ENCODE measurements at places on chromosomes 16 and 17. TPM values are rescaled to one million over a fixed set of nuclear protein-coding genes. Genes with fewer than 3 reads are reported as not detected.

TP53TG3B gene
- not detected for total RNA-seq

ZNF319 gene
- total RNA-seq = 7.1 TPM

ZNF764 gene
- 9.1 TPM for total RNA-seq

SOST gene
- total RNA-seq = not detected

KRTAP16-1 gene
- not detected for total RNA-seq

RPL19 gene
- total RNA-seq = 2,276 TPM

NTN1 gene
- 4.2 TPM for total RNA-seq

SMPD3 gene
- 0.89 TPM for total RNA-seq

C16orf74 gene
- total RNA-seq = 30.0 TPM

MVP gene
- total RNA-seq = 75.1 TPM

RNF43 gene
- total RNA-seq = 42.2 TPM

CBFB gene
- total RNA-seq = 101 TPM

ANKRD40CL gene
- total RNA-seq = 0.57 TPM

AXIN2 gene
- 7.1 TPM for total RNA-seq

DNA sequence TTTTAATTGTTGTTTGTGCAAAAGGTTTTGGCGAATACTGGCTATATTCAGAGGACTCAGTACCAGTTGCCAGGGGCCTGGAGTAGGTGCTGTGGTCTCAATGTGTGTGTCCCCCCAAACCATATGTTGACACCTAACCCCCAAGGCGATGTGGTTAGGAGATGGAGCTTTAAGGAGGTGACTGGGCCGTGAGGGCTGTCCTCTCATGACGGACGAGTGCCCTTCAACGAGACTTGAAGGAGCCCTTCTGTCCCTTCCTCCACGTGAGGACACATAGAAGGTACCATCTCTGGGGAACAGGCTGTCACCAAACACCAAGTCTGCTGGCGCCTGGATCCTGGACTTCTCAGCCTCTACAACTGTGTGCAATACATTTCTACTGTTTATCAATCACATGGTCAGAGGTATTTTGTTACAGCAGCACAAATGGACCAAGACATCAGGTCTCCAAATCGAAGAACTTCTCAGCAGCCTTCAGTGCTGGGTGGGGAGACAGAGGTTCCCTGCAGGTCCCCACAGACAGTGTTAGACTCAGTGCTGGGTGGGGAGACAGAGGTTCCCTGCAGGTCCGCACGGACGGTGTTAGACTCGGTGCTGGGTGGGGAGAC is 24.8 kb upstream of the METRNL start:
- DNase-seq = no peak

- DNase-seq = no peak
Measured at GRCh38 chr17:36131421-36131820, 27.8 kb downstream of the CCL4 start.

DNA sequence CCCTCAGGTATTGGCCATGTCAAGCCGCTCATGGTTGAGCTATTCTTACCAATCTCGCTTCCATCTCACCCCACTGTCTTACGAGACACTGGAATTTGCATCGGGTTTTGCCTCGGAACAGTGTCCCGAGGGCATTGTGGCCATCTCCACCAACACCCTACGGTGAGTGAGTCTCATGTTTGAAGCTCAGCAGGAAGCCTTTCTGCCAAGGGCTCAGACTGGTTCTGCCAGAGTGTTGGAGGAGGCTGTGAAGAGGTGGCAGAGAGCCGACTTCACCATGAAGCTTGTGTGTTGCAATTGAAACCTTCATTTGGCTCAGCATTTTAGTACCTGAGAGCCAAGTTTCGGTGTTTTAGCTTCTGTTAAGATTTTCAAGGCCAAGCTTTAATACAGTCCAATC is 38.0 kb downstream of the SF3B3 start:
- no peak for DNase-seq

- no peak for DNase-seq
Measured at GRCh38 chr16:13936596-13937081, 16.7 kb downstream of the ERCC4 start.

- DNase-seq = no peak
Measured at GRCh38 chr16:27766236-27766925, 216.4 kb downstream of the KATNIP start.

DNA sequence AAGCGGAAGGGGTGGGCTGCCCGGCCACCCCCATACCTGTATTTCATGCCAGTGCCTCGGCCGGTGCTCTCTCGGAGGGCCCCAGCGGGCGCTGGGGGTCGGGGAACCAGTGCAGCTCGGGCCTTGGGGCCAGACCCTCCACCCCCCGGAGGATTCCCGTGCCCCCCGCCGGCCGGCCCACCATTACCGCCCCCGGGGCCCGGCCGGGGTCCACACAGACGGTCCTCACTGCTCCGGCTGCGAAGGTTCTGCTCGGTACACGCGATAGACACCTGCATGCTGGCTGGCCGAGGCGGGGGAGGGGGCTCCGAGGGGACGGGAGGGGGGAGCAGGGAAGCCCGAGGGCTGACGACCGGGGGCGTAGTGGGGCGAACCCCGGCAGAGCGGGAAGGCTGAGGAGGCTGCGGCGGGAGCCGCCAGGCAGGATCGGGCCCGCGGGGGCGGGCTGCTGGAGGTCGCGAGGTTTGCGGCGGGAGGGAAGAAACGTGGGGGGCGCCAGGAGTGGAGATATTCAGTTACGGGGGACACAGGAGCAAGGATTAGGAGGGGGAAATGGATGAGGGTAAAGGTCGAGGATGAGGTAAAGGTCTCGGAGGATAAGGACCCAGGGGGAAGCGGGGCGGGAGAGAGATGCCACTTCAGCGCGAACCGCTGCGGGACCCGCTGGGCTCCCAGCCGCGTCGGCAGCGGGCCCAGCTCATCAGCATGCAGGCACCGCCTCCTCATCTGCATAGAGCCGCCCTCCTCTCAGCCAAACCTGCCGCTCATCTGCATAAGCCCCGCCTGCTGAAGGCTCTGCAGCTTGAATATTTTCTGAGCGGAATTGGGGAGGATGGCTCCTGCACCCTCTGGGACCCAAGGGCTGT is at the start of gene KCNAB3:
TSS of gene KCNAB3 (minus strand) at position 699 of the 866 bp plus-strand sequence. CDS start at position 278, 421 bp downstream.
- no peak for DNase-seq

- DNase-seq = no peak
Measured at GRCh38 chr16:63037761-63038396, 1001.6 kb upstream of the CDH8 start.

GRCh38 chr17:72338847-72339790 is 218.3 kb downstream of the SOX9 start:
- DNase-seq = peak; percentile 91

DNA sequence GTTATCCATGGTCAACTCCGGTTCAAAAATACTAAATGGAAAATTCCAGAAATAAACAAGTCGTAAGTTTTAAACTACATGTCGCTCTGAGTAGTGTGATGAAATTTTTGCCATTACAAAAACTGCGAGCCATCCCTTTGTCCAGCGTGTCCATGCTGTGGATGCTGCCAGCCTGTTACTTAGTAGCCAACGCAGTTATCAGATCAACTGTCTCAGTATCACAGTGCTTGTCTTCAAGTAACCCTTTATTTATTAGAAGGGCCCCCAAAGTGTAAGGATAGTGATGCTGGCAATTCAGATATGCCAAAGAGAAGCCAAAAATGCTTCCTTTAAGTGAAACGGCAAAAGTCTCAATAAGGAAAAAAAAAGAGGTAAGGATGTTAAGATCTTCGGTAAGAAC is 23.9 kb downstream of the SNN start:
- DNase-seq = no peak

GRCh38 chr16:80176114-80176513 is 364.7 kb upstream of the DYNLRB2 start:
- no peak for DNase-seq

- DNase-seq = peak; percentile 63
Measured at GRCh38 chr16:27367461-27368357, 34.3 kb upstream of the IL21R start.

GRCh38 chr16:630815-631405 is at the start of gene WFIKKN1:
WFIKKN1 (plus strand) TSS chr16:630985; CDS start chr16:631254, 269 bp downstream.
- no peak for DNase-seq

DNA sequence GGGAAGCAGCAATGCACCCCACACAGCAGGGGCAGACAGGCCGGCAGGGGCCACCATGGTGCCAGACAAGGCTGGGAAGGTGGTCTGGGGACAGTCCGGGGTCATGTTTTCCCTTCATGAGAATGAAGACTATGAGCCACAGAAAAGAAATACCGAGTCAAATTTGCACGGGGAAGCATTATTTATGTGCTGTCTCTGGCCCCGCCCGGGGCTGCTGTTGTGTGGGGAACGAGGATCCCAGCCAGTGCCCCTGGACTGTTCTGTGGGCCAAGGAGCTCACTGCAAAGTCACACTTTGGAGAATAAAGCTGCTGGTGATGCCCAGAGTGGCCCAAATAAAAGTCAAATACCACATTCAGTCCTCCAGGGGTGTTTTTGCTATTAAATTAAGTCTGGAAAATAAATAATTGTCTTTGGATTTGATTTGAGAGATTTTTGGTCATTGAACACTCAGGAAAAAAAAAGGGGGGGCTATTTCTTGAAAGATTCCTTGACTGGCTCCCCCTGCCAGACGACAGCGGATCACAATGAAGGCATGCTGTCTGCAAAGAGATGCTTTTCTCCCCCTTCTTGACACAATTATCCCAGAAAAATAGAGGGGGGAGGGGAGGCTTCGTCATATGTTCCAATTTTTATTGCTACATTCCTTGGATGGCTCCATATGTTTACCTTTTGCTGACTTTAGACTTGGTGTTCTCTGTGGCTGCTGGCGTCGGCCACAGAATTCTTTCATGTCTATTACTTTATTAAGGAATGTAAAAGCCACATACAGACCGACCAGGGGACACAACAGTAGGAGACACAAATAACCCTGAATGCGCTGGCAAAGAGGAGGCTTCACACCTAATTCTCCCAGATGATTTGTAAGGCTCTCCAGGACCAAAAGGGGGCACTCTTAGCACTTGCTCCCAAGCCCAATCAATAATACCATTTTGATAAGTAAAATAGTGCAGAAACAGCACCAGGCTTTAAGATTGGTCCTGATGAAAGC is 27.1 kb upstream of the ANKFN1 start:
- DNase-seq = peak; percentile 52

- no peak for DNase-seq
Measured at GRCh38 chr16:81539759-81540472, 95.3 kb downstream of the CMIP start.

- DNase-seq = no peak
Measured at GRCh38 chr16:9092282-9092977, 986 bp downstream of the HAPSTR1 start.

DNA sequence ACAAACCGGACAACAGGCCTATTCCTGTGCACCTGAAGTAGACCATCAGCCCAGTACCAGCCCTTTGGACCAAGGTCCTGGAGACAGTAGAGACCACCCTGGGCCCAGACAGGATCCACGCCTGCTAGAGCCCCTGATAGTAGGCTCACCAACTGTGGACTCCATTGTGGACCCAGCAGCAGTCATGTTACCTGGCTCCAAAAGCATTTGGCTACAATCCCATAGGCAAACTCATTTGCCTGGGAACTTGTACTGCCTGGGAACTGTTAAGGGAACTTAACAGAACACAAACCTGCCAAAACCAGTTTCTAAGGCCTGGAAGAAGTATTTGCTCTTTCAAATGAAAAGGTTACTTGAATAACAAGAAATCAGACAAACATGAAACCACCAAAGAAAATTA is 10.0 kb upstream of the ACSM1 start:
- DNase-seq = no peak

DNA sequence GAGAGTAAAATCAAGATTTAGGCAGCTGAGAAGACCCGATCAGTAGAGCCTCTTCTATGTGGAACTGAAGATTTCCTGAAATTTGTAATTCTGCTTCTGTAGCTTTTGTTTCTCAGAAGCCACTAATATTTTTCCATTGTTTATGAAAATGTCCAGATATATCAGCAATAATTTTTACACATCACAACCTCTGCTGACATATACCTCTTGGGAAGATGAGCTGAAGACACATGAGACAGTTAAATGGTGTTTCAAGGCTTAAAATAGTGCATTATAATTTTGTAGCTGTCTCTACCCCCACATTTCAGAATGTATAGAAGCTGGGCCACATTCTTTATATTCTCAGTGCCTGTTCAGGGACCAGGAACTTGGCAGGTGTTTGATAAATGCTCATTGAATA is 320.6 kb downstream of the HS3ST4 start:
- DNase-seq = no peak

DNA sequence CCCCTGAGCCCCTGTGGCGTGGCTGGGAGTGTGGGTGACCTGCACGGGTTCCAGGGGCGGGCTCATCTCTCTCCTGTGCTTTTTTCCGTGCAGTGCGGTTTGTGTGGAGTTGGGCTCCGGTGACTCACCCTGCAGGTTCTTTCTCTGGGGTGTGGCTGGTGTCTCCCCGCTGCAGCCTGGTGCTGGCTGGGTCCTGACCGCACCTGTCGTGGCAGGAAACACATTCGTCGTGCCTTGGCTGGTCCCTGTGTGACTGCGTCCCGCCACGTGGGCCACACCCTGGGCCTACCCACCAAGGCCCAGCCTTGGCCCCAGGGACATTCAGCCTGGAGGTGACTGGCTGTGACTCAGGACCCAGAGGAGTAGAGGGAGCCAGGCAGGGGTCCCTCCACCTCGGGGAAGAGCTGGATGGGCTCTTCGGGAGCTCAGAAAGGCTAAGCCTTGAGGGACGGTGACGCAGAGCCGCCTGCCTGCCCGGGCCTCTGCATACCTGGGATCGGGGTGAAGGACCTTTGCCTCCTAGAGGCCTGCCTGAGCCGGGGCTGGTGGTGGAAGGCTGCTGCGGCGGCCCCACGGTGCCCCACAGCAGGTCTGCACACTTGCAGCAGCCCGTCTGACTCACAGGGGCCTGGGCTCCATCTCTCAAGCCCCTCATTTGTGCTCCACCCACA is 7.8 kb downstream of the TRAF7 start:
- DNase-seq = no peak

DNA sequence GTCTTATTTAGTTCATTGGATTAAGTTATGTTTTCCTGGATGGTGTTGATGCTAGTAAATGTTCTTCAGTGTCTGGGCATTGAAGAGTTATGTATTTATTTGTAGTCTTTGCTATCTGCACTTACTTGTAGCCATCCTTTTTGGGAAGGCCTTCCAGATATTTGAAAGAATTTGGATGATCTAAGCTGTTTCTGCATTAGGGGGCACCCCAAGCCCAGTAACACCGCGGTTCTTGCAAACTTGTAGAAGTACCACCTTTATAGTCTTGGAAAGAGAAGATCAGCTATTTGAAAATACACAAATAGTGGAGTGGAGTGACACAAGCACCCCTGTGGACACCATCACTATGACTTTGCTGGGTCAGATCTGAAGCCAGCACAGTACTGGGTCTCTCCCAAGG is 175.9 kb upstream of the KIF2B start:
- no peak for DNase-seq

- no peak for DNase-seq
Measured at GRCh38 chr16:87056083-87056482, 261.1 kb downstream of the C16orf95 start.
